Stimulated activated CD8-positive, alpha-beta memory T cell treated with anti-CD3 and anti-CD28 coated beads, Interleukin-15, amount 100 ng/mL, for 48 hours (primary cell): ENCODE measurements at places on chromosomes 11 and 22.

- DNase-seq, result no peak
Measured at GRCh38 chr11:31799435-31800397, 11.4 kb downstream of the PAX6 start.

DNA sequence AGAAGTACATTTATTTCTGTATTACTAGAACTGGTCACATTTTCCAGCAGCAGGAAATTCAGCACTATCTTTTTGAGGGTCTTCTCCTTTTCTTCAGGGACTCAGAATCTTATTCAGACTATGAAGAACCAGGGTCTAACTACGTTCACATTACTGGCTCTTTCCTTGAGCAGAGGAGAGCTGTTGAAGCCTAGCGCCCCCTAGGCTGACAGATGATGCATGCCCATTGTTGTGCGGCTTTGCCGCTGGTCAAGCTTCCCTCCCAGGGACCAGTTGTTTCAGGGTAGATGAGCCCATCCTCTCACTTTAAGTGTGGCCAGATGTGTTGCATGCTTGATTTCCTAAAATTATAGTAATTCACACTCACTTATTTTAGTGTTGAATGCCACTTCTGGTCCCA is 168.2 kb upstream of the PDGFD start:
- no peak for DNase-seq

- no peak for DNase-seq
Measured at GRCh38 chr11:105274631-105275030, 135.1 kb upstream of the CARD18 start.

DNA sequence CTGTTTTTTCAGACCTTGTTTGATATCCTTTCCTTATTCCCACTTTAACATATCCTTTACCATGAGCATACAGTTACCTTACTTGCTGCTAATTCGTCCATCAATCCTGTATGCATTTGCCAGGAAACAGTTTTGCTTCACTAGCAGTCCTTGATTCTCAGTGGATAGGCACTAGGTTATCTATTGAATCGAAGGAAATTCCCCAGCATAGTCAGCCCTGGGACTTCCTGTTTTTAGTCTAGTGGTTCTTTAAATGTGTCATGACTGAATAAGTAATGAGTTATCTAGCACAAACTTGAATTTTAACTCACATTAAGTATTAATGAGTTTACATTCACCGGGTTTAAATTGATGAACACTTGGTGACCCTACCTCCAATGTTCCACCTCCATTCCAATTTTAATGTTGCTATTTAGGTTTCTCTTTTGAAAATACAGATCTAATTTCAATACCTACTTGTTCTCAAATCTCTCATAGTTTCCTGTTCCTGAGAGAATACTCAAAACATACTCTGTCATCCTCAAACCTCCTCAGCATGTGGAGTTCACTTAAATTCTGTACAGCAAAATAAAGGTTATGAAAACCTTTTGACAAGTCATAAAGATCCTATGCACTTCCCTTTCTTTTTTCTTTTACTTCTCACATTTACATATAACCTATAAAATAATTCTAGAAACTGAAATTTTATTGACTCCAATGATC is 1375.1 kb upstream of the TENM4 start:
- DNase-seq, result no peak

DNA sequence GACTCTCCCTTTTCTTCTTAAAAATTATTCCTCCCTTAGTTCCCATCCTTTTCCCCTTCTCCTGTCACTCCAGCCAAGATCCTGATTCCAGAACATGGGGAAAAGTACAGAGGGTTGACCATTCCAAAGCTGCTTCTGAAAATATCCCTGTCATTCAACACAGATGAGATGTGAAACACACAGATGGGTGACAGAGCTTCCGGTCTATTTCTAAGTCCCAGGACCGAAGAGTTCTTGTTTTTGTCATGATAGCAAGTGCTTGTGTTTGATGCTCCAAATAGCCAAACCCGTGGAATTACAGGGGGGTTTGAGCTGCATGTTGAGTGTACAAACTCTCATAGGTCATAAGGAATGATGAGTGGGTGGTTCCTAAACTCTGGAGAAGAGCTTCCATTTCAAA is 57.9 kb downstream of the PARVA start:
- DNase-seq, result no peak

- no peak for DNase-seq
Measured at GRCh38 chr11:81080476-81080875, 1639.6 kb upstream of the TENM4 start.

DNA sequence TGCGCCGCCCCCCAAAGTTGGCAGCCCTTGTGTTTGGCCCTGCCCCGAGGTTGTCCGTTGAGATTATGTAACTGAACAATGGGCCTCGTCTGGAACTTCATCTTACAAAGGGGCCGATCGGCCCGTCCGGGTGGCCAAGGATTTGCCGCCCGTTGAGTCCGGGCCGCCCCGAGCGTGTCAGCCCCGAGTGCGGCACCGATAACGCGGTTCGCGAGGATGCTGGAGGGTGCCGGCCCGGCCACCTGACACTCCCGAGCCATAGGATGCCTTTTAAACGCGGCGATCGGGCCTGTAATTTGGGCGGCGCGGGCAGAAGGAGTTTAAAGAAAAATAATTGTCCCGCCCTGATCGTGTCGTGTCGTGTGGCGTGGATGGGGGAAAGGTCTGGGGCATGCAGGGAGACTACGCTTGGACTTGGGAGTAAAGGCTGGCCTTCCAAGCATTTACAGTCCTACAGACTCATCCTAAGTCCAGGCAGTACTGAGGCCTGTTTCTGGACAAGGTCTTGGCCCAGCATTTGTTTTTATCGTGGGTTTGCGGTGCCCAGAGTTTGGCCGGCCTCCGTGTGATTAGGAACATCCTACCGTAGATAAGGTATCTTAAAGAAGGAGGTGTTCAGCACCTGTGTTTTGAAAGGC is 1.3 kb downstream of the WEE1 start:
- no peak for DNase-seq

GRCh38 chr22:24421428-24421931 is 5.9 kb upstream of the ADORA2A start:
- no peak for DNase-seq

- no peak for DNase-seq
Measured at GRCh38 chr11:109677876-109678275, 255.9 kb downstream of the C11orf87 start.

DNA sequence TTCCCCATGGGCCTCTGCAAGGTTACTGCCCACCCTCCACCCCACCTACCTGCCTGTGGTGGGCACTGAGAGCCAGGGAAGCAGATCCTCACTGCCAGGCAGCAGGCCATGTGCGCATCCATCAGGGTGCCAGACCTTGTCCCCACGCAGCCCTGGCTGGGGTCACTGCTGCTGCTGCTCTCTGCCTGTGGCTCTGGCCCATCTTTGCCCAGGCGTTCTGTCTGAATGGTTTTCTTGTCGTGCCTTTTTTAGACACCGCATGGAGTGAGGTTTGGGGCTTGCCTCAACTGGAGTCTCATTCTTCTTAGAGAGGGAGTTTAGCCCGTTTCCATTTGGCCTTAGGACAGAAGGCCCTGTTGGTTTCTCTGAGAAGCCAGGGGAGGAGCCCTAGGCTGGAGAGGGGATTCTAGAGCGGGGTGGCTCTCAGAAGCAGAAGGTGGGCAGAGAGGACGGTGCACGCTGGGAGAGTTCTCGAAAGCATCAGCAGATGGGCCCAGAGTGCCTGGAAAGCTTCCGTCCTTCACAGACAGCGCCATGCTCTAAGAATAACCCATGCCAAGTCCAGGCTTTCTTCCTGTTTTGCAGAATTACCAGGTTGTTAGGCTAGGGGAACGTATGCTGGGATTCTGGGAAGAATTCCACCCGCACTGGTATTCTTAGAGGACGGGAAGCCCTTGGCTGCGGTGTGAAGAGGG is 8.1 kb downstream of the TANGO2 start:
- DNase-seq, result no peak

- no peak for DNase-seq
Measured at GRCh38 chr11:19982774-19983495, 177.3 kb downstream of the DBX1 start.

DNA sequence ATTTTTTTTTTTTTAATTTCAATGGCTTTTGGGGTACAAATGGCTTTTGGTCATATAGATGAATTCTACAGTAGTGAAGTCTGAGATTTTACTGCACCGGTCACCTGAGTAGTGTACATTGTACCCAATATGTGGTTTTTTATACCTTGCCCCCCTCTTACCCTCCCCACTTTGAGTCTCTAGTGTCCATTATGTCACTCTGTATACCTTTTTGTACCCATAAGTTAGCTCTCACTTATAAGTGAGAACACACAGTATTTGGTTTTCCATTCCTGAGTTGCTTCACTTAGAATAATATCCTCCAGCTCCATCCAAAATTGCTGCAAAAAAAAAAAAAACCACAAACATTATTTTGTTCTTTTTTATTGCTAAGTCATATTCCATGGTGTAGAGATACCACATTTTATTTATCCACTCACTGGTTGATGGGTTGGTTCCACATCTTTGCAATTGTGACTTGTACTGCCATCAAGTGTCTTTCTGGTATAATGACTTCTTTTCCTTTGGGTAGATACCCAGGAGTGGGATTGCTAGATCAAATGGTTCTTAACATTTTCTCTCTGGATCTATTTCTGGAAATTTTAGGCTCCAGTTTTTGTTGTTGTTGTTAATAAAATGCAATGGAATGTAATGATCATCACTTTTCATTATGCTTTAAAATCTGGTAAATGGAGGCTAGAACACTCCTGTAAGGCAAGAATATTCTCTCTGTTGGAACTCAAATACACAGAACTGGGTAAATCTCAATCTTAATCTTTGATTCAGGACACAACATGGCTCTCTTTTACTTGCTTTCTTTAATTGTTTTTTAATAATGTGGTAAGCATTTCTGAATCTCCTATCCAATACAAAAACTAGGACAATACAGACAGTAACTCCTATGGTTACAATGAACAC is 10.3 kb downstream of the NEAT1 start:
- no peak for DNase-seq

DNA sequence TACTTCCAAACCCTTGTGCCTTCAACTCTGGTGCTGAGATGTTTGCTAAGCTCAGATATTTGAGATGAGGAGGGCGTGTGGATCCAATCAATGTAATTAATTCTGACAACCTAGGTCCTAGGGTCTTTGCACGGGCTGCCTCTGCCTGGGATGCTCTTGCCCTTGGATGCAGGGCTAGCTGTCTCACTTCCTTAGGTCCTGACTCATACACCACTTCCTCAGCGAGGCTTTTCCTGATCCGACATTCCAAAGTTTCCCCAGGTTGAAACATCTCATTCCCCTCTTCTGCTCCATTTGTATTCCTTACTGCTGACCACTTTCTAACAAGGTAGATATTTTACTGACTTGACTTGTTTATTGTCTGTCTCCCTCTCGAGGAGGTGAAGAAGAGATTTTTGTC is 43.0 kb upstream of the NTM start:
- DNase-seq, result no peak

DNA sequence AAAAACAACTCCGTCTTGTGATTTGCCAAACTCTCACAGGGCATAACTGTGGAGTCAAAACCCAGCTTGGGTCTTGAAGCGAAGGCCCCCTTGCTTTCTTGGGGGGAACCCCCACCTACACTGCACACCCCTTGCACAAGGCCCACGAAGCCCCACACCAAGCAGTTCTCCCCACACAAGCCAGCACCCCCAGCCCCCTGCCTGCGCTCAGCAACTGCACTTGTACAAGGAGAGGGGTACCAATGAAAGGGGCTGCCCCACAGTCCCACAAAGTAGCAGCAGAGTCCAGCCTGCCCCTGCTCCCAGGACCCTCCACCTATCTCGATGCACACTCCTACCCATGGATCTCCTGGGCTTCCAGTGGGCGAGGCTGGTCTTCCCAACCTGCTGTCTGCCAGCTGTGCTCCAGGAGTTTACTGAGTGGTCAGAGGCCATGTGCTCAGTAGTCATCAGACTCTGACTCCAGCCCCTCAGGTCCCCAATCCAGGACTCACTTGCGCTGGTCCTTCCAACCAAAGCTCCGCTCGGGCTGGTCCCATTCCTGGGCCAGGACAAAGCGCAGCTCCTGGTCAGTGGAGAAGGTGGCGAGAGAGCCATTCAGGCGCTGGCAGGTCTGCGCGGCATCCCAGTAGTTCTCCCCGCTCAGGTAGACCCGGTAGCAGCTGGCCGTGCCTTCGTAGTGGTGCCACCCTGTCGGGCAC is 57.7 kb downstream of the DGCR2 start:
- DNase-seq, result no peak

DNA sequence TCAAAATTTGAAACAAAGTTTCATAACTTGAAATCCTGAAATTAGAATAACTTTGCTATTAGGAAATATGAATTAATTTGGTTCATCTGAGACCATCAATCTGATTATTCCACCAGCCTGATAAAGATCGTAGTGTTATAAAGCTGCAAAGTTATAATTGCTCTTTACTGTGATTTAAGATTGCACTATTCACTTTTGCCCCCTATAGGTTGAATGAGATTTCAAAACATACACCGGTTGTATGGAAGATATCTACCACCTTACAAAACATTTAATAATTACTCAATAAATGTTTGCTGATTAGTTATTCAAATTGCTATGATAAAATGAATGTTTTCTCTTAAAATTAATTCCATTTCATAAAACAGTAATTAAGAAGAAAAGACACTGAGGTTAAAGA is 26.1 kb downstream of the APIP start:
- DNase-seq, result no peak

- no peak for DNase-seq
Measured at GRCh38 chr22:25564979-25565677, 653 bp downstream of the GRK3 start.

DNA sequence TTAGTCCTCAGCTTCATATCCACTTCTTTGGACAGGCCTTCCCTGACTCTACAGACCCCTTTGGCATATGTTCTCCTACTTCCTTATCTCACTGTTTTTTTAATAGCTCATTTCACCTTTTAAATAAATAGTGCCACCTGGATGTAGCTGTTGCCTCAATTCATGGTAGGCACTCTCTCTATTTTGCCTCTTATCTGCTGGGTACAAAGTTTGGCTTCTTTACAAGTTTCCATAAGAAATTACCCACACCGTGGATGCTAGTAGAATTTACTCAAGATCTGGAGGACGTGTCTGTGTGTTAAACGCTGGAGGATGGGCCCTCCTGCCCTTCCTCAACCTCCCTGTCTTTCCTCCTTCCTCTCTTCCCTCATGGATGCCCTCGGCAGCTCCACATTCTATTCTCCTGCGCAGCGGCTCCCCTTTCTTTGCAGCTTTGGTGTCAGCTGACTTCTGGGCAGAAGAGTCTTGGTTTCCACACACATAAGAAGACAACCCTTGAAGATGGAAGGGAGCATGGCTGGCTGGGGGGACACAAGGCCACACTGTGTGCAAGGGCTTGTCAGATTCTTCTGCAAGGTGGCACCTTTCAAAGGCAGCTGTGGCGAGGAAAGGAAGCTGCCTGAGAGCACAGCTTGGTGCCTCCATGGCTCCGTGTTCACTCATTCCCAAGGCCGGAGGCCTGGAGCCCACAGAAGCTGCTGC is 212.6 kb downstream of the SNX19 start:
- DNase-seq, result no peak

DNA sequence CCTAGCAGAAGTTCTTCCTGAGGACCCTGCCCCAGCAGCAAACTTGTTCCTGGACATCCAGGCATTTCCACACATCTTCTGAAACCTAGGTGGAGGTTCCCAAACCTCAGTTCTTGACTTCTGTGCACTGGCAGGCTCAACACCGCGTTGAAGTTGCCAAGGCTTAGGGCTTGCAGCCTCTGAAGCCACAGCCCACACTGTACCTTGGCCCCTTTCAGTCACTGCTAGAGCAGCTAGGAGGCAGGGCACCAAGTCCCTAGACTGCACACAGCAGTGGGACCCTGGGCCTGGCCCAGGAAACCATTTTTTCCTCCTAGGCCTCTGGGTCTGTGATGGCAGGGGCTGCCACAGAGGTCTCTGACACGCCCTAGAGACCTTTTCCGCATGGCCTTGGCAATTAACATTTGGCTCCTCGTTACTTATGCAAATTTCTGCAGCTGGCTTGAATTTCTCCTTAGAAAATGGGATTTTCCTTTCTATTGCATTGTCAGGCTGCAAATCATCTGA is 159.0 kb downstream of the SBF2 start:
- no peak for DNase-seq

GRCh38 chr22:24805790-24806662 is at the start of gene SGSM1:
TSS of gene SGSM1 (plus strand) at chr22:24806211. CDS start at chr22:24806326, 115 bp downstream.
- peak; percentile 67 for DNase-seq
